Pancreas (tissue), 10 donors: ENCODE measurements at places on chromosomes 13 and 19.

DNA sequence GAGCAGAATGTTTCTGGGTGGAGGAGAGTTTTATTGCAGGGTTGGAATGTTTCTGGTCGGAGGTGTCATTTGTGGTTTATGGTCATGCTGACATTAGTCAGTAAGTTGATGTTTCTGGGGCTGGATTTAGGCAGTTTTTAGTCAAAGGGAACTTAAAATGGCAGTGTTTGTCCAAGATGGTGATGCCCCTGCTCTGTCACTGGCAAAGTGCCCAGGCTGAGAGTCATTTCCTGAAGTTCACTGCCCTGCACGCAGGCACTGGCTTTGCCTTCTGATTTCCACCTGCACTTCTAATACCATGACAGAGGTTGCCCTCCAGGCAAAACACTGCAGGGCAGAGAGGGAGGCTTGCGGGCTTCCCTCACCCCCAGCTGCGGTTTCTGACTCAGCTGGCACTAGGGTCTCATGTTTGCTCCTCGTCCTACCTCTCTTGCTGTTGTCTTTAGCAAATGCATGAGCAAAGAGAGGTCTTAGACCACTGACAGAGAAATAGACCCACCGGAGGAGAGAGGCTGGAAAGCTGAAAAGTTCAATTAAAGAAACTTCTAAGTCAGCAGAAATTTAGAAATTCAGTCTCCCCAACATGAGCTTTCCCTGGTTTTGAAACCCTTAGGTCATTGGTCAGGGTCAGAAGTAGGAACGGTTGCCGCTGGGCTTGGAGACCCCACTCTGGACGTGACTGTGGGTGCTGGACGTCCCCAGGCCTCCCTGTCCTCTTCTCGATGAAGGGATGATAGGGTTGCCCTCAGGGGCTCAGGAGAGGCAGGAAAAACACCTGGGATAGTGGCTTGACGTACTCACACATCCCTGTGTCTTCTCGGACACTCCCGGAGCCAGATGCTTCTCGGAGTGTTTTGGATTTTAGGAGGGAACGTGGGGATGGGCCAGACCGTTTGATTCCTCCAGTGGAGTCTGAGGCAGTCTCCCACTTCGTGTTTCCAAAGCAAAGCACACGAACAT lies 26.3 kb downstream of the TMEM255B start:
- no peak overlapping the region for H3K4me3 ChIP-seq
- no peak overlapping the region for H3K27ac ChIP-seq
- H3K4me1 ChIP-seq, result no peaks in the 10 kb centered on the region
- DNase-seq, result no peak
- no peaks in the 10 kb centered on the region for H3K36me3 ChIP-seq

DNA sequence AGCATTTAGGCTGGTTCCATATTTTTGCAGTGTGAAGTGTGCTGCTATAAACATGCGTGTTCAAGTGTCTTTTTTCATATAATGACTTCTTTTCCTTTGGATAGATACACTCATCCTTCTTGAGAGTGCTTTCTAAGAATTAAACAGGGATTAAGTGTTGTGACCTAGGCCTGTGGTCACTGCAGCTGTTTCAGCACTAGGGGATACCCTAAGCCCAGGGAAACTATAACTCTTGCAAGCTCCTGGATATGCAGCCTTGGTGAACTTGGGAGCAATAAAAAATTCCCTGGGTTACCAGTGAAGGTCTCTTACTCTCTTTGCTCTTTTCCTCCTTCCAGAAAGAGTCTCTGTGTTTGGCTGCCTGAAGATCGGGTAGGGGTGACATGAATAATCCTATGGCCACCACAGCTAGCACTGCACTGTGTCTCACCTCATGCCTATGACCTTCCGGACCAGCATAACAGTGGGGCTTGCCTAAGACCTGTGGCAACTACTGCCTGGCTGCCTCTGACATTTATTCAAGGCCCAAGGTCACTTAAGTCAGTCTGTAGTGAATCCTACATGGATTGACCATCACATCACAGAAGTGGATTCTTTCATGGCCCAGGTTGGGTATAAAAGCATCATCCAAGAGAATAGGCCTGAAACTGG lies 799.7 kb downstream of the DACH1 start:
- no peaks in the 10 kb centered on the region for H3K4me1 ChIP-seq
- no peak overlapping the region for H3K4me3 ChIP-seq
- no peaks in the 10 kb centered on the region for H3K27me3 ChIP-seq

GRCh38 chr13:26881154-26881553 lies 120.6 kb upstream of the GPR12 start:
- H3K4me3 ChIP-seq, result no peak overlapping the region
- H3K27me3 ChIP-seq, result no peaks in the 10 kb centered on the region
- DNase-seq, result no peak
- H3K4me1 ChIP-seq, result no peaks in the 10 kb centered on the region
- H3K27ac ChIP-seq, result no peak overlapping the region

GRCh38 chr13:99153219-99153618 lies 47.4 kb upstream of the UBAC2 start:
- no peaks in the 10 kb centered on the region for H3K27me3 ChIP-seq
- H3K4me1 ChIP-seq, result no peaks in the 10 kb centered on the region
- H3K27ac ChIP-seq, result no peak overlapping the region
- DNase-seq, result no peak
- no peak overlapping the region for H3K4me3 ChIP-seq

DNA sequence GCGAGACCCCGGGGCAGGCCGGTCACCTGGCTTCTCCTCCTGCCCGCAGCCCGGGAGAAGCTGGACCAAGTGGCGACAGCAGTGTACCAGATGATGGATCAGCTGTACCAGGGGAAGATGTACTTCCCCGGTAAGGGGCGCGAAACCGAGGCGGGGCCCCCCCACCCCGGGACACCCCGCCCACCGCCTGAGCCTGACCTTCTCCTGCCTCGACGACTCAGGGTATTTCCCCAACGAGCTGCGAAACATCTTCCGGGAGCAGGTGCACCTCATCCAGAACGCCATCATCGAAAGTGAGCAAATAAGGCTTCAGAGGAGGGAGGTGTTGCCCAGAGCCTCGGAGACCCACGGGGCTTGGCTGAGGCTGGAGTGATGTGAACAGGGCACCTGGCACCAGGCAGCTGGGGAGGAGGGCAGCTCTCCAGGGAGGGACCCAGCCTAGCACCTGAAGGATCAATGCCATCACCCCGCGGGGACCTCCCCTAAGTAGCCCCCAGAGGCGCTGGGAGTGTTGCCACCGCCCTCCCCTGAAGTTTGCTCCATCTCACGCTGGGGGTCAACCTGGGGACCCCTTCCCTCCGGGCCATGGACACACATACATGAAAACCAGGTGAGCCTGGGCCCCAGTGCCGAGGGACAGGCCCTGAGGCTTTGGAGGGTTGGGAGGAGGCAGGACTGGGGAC lies 629 bp downstream of the IZUMO4 start:
- H3K4me1 ChIP-seq, result peaks cover 7% of the 10 kb centered on the region
- peak; percentile 91 for DNase-seq
- no peaks in the 10 kb centered on the region for H3K27me3 ChIP-seq
- H3K36me3 ChIP-seq, result no peaks in the 10 kb centered on the region

GRCh38 chr13:106028911-106029310 lies 506.6 kb downstream of the EFNB2 start:
- DNase-seq, result no peak
- H3K4me3 ChIP-seq, result no peak overlapping the region
- no peaks in the 10 kb centered on the region for H3K36me3 ChIP-seq
- no peak overlapping the region for H3K27ac ChIP-seq
- H3K27me3 ChIP-seq, result no peaks in the 10 kb centered on the region

DNA sequence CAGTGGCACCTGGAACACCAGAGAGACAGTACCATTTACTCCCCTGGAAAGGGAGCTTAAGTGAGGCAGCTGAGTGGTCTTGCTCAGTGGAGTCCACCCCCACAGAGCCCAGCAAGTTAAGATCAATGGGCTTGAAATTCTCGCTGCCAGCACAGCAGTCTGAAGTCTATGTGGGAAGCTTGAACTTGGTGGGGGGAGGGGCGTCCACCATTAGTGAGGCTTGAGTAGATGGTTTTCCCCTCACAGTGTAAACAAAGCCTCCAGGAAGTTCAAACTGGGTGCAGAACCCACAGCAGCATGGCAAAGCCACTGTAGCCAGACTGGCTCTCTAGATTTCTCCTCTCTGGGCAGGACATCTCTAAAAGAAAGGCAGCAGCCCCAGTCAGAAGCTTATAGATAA lies 30.3 kb upstream of the CEACAM4 start:
- H3K4me3 ChIP-seq, result no peak overlapping the region
- no peaks in the 10 kb centered on the region for H3K27me3 ChIP-seq
- no peak for DNase-seq
- no peak overlapping the region for H3K27ac ChIP-seq
- H3K4me1 ChIP-seq, result no peaks in the 10 kb centered on the region

DNA sequence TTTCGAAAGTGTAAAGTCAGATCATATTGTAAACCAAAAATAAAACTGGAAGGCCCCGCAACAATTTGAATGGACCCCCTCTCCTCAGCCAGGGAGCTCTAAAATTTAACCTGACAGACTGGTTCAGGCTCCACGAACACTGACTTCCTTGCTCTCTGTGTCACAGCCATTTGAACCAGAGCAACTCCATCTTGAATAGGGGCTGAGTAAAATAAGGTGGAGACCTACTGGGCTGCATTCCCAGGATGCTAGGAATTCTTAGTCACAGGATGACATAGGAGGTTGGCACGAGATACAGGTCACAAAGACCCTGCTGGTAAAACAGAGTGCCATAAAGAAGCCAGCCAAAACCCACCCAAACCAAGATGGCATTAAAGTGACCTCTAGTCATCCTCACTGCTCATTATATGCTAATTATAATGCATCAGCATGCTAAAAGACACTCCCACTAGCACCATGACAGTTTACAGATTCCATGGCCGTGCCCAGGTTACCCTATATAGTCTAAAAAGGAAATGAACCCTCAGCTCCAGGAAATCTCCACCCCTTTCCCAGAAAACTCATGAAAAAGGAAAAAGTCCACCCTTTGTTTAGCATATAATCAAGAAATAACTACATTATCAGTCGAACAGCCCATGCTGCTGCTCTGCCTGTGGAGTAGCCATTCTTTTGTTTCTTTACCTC lies 43.1 kb downstream of the RFXAP start:
- DNase-seq, result no peak
- no peaks in the 10 kb centered on the region for H3K36me3 ChIP-seq
- no peaks in the 10 kb centered on the region for H3K27me3 ChIP-seq
- H3K27ac ChIP-seq, result no peak overlapping the region
- H3K4me1 ChIP-seq, result no peaks in the 10 kb centered on the region
- no peak overlapping the region for H3K4me3 ChIP-seq

DNA sequence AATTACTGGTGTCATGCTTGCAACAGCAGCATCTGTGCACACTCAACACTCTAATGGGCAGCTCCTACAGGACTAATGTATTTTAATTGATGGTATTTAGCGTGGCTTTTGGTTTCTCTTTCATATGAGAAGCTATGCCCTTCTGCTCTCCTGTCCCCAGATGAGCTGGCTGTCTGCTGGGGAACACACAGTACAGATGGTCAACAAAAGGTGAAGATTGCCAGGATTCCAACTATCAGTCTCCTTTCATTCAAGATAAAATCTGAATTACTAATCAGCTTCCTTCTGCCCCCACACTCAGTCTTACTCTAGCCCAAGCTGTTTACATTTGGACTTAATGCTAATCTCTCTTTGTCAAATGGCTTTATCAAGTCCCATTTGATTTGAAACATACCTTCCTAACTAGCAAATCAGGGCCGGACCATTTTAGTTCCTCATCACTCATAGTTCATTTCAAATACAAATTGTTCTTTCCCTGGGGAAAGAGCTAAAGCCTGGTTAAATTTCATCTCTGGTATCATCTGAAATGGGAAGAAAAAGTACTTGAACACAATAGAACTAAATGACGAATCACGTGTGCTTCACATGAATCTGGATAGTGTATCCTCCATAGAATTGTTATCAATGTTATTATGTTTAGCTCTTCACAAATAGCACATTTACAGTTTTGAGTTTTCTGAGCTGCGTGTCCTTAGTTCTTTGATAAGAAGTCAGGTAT lies 988.0 kb downstream of the PCDH17 start:
- DNase-seq, result no peak
- H3K36me3 ChIP-seq, result no peaks in the 10 kb centered on the region
- H3K27ac ChIP-seq, result no peak overlapping the region
- H3K27me3 ChIP-seq, result no peaks in the 10 kb centered on the region

- no peak overlapping the region for H3K4me3 ChIP-seq
- no peaks in the 10 kb centered on the region for H3K27me3 ChIP-seq
- H3K4me1 ChIP-seq, result no peaks in the 10 kb centered on the region
- H3K27ac ChIP-seq, result no peak overlapping the region
Observed at GRCh38 chr19:973726-974563, 10.2 kb upstream of the WDR18 start.

- no peaks in the 10 kb centered on the region for H3K36me3 ChIP-seq
- H3K27ac ChIP-seq, result no peak overlapping the region
- peaks cover 8% of the 10 kb centered on the region for H3K27me3 ChIP-seq
- no peak overlapping the region for H3K4me3 ChIP-seq
Observed at GRCh38 chr13:107845911-107846310, 369.4 kb downstream of the LIG4 start.

DNA sequence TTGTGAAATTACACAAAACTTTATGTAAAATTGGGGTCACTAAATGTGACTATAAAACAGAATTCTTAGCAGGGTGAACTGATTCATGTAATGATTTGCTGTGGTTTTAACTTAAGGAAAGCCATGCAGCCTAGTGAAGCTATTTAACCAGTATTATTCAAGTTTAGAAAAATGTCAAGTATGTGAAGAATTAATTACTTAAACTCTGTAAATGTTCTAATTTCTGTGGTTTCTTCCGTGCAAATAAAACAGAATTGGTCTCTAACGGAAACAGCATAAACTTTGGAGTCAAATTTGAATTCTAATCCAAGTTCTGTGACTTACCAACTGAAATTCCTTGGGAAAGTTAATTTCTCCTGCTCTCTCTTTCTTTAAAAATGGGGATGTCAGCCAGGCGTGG lies 13.3 kb downstream of the CDC16 start:
- H3K27ac ChIP-seq, result no peak overlapping the region
- no peaks in the 10 kb centered on the region for H3K4me1 ChIP-seq
- no peak for DNase-seq
- peaks cover 17% of the 10 kb centered on the region for H3K36me3 ChIP-seq
- no peak overlapping the region for H3K4me3 ChIP-seq

DNA sequence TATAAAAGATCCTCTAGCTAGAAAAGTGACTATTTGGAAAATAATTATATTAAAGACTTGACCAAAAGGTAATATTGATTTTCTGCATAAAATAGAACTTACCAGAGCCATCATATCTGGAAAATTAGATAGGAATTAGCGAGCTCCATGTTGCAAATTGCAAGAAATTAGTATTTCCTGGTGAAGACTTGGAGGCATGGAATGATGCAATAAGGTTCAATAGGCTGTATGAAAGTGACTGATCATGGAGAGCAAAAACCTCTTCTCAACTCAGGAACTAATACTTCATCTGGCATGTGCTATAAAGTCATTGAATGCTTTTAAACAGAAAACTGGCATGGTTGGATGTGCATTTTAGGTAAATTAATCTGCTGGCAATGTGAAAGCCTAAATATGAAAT lies 66.3 kb upstream of the UFM1 start:
- no peak overlapping the region for H3K4me3 ChIP-seq
- DNase-seq, result no peak
- no peak overlapping the region for H3K27ac ChIP-seq
- H3K27me3 ChIP-seq, result no peaks in the 10 kb centered on the region
- no peaks in the 10 kb centered on the region for H3K36me3 ChIP-seq
